PC-3 (cell line): ENCODE measurements at places on chromosomes 1 and 21. TPM values are rescaled to one million over a fixed set of nuclear protein-coding genes. Genes with fewer than 3 reads are reported as not detected.

The FAM78B gene
- total RNA-seq: 0.12 and 0.26 TPM in 2 replicates

The EEIG2 gene
- total RNA-seq: 5.2 and 6.2 TPM in 2 replicates

The HES3 gene
- not detected in 2 replicates for total RNA-seq

The SSBP3 gene
- 13.0 and 15.0 TPM in 2 replicates for total RNA-seq

The PIGR gene
- total RNA-seq: not detected in 2 replicates

The OPTC gene
- total RNA-seq: not detected in 2 replicates

The MAP1LC3C gene
- total RNA-seq: not detected in 2 replicates

The C2CD2 gene
- 50.4 and 81.4 TPM in 2 replicates for total RNA-seq

DNA sequence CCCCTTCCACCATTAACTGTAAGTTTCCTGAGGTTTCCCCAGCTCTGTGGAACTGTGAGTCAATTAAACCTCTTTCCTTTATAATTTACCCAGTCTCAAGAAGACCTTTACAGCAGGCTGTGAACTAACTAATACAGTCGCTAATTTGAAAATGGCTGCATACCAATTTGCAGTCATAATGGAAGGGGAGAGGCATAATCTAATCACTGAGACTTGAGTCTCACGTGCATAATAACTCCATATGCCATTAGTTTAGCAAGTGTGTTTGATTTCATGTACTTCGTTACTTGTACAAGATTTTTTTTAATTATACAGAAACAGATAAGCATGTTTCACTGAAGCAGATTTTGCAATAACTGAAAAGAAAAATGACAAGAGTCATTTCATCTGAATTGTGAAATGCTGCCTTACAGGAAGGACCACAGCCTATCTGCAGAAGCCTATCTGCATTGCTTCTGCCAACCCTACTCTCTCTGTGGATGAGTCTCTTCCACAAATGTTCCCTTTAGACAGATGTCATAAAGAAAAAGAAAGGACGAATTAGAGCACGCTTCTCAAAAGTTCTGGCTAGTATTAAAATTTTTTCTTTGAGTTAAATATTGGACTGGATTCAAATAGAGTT lies 99.1 kb downstream of the PTGER3 start:
- DNase-seq: no peak

DNA sequence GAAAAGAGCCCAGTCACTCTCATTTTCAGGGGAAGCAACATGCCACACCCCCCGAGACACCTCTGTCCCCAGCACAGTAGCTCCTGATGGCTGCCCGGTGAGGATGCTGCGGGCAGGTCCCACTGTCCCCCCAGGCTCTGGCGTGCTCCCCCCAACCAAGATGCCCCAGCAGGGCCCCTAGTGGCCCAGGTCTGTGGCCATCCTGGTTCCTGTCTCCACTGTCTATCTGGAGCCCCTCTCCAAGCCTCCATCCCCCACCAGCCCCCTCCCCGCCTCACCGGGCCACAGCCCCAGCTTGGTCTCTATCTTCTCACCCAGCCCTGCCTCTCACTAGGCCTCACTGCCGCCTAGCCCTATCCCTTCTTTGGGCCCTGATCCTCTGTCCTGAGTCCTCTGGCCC lies 61.8 kb downstream of the UBIAD1 start:
- DNase-seq: no peak

- peak; percentile 99 for DNase-seq
These were observed 29.4 kb upstream of the SOD1 start for GRCh38 chr21:31629972-31630711.

DNA sequence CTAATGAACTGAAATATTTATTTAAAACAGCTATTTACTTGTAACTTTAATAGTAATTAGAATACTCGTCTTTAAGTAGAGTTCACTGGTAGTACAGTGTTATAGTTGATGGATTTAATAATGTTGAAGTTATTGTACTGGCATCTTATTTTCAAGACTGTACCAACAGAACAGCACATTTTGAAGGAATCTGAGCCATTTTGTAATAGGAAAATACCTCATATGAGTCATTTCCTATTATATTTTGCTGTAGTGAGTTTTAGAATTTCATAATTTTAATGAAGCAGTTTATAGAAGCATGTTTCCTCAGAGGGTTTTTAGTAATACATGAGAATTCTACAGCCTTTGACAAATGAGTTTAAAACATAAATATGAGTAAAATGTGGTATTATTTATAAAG lies 258.3 kb downstream of the OLFM3 start:
- DNase-seq: peak; percentile 49

GRCh38 chr1:212315907-212316306 lies 30.7 kb downstream of the PPP2R5A start:
- peak; percentile 65 for DNase-seq

- no peak for DNase-seq
These were observed 40.0 kb downstream of the CFAP74 start for GRCh38 chr1:1963570-1963969.

- DNase-seq: no peak
These were observed 7.3 kb downstream of the CTRC start for GRCh38 chr1:15445390-15446122.

- no peak for DNase-seq
These were observed 101.6 kb upstream of the TARDBP start for GRCh38 chr1:10910681-10911489.

- peak; percentile 66 for DNase-seq
These were observed 372.1 kb upstream of the B3GALT2 start for GRCh38 chr1:193558491-193559028.

DNA sequence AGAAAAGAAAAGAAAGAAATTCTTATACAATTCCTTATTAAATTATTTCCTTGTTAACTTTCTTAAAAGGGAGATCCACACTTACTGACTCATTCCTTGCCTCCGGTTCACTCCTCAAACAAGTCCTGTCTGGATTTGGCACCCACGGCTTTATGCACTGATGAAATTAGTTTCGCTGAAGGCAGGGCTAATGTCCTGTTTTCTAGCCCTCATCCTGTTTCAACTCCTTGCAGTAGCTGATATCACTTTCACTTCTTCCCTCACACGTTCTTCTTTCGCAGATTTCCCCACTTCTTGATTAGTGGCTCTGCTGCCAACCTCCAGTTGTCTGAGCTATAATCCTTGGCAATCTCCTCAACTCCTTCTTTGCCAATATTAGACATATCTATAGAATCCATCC lies 215.2 kb downstream of the URB2 start:
- DNase-seq: no peak

GRCh38 chr1:75394386-75395139 lies 216.4 kb downstream of the SLC44A5 start:
- no peak for DNase-seq

DNA sequence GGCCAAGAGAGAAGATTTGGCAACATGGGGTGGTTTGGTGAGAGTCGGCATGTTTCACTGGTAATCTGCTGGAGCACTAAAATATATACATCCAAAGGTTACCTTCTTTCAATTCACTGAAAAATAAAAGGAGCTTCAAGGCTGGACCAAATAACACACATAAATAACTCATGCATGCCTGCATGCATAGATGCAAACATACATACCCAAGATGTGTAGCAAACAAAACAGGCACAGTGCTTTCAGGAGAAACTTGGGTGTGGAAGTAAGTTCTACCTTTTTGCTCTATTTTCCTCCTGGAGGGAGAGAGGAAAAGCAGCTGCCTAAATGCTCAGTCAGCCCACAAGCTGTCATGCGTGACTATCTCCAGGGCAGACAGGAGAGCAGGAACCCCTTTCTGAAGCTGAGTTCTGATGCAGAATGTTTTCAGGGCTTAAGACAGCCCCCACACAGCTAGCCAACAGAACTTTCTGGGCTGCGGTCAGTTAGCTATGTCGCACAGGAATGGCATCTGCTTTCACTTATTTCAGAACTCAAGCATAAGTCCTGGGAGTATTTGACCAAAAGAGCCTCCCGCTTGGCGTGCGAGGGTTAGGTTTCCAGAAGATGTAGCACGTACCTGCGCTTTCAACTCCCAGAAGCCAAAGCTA lies 166.2 kb downstream of the TOMM20 start:
- DNase-seq: peak; percentile 81

DNA sequence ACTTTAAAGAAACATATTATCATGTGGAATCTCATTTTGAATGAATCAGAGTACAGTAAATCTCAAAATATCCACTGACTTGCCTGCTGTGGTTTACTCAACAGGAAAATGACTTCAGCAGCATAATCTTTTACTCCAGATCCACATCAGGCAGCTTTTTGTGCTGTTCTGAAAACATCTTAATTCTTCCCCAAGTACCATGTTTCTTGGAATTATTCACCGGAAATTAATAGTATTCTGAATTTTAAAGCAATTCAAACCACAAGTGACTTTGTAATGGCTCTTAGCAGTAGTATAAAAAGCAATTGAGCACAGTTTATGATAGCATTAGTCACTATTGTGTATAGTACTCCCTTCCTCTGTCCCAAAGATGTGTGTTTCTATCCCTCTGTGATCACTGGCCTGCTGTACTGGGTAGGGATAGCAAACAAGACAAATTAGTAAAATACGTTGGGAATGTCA lies 64.2 kb upstream of the ERRFI1 start:
- DNase-seq: peak; percentile 91

- DNase-seq: peak; percentile 95
These were observed 58.8 kb downstream of the TOMM20 start for GRCh38 chr1:235069577-235070563.

- no peak for DNase-seq
These were observed 71.1 kb upstream of the F3 start for GRCh38 chr1:94612525-94613204.

DNA sequence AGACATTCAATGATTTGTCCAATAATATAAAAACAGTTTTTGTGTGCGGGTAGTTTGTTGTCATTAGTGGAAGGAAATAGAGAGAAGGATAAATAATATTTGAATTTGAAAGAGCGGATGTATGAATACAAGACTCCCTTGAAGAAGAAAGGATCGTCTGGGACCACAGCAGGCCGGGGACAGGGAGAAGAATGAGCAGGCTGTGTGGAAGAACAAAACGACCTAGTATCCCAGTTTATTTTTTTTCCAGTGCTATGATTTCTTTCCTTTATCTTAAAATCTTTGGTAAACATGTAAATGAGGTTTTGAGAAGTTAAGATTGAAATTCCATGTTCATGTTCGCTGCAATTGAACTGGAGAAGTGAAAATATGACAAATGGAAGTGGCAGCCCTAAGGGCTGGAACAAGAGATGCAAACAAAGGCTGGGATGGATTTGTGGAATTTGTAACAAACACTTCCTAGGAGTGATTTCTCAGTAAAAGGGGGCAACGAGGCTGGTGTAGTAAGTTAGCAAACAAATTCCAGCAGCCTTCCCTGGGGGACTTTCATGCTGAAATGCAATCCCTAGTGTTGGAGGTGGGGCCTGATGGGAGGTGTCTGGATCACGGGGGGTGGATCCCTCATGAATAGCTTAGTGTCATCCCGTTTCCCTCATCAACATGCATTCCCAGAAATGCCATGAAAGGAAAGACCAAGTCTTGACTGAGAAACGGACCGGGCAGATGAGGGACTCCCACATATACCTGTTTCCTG lies 10.2 kb upstream of the IFI16 start:
- peak; percentile 27 for DNase-seq

DNA sequence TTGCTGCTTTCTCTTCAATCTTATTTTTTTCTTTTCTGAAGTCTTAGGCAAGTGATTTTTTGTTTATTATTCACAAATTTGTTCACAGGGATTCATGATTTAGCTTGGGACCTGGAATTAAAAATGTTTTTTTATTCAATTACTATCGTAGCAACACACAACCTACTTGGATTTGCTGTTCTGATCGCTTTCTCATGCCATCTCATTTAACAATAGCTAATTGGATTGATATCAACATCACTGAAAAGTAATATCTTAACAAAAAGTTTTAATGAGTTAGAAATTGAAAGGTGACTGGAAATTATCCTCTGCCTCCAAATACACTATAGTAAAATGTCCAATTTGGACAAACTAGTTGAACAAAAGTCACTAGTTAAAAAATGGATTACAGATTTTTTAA lies 32.4 kb downstream of the MAP3K21 start:
- no peak for DNase-seq

DNA sequence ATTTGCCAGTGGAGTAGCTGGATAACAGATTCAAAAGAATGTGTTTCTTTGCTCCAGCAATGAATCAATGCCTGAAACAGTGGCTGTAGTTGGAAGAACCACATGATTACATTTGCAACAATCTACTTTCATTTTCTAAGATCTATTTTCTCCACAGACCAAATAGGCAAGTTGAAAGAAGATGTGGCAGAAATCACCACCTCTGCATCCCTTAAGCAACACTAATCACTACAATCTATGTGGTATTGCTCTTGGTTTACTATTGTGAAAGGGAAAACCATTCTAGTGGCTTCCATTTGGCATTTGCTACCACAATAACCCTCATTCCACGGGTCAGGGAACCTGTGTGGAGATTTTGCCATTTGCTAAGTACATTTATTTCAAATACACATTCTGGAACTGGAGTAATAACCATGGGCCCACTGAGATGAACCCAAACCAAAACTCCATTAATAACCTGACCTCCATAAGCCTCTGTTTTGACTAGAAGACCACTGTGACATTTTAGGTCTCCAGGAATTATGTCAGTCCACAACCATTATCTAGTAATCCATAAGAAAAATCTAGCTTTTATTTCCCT lies 66.3 kb downstream of the C1orf185 start:
- DNase-seq: no peak
